ENCODE measurements at places on chromosomes 6 and 20.

- H3K4me1 ChIP-seq = peaks cover 16% of the 10 kb centered on the region
- no peaks in the 10 kb centered on the region for H3K27me3 ChIP-seq
- H3K4me3 ChIP-seq = no peak overlapping the region
Observed at GRCh38 chr6:118775381-118775780, 118.6 kb upstream of the ASF1A start.

DNA sequence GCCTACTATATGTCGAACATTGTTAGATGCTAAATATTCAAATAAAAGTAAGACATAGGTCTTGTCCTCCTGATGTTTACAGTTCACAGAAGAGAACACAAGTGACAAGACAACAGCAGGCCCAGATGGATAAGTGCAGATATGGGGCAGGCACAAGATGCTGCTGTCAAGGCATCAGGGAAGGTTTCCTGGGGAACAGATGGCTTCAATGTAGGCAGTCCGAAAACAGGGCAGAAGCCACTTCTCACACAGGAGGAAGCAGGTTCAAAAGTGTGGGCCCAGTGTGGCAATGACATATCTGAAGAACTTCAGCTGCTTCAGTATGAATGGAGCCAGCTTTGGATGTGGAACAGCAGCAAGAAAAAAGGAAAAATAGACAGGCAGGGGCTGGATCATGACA, 32.5 kb downstream of the HLA-DPB1 start:
- H3K4me1 ChIP-seq = peaks cover 8% of the 10 kb centered on the region
- H3K27ac ChIP-seq = no peak overlapping the region
- H3K27me3 ChIP-seq = peaks cover 68% of the 10 kb centered on the region
- no peak for DNase-seq

DNA sequence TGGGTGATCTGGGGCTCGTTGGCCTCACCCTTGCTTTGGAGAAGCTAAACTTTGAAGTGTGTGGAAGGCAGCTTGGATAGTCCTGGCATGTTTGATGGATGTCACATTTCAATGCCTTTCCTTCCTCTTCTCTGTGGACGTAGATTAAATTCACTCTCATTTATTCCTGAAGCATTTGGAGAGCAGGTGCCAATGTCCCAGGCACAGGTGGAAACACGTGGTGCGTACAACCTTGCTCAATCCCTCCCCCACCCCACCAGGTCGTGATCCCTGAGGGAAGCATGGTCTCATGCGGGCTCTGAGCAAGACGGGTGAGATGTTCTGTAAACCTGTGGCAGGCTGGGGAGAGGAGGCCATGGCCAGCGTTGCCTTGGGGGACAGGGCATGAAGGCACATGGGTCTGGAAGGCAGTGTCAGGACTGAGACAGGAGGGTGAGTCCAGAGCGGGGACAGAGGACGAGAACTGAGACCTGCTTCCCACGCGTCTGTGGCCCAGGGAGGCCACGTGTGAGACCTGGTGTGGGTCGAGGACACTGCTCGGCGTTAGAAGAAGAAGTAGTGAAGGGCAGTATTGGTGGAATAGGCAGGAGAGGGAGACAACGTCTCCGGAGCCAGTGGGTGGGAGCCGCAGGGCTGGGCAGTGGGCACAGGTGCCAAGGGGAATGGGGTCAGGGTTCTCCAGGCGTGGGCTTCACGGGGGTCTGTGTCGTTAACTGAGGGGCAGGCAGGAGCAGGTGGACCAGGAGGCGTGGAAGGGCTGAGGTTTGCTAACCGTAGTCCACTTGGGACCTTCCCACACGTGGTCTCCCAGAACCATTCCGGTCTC, 34.4 kb downstream of the SMOC2 start:
- H3K4me3 ChIP-seq = no peak overlapping the region
- H3K36me3 ChIP-seq = no peaks in the 10 kb centered on the region
- H3K4me1 ChIP-seq = no peaks in the 10 kb centered on the region
- H3K27ac ChIP-seq = no peak overlapping the region
- H3K27me3 ChIP-seq = peaks cover 20% of the 10 kb centered on the region

DNA sequence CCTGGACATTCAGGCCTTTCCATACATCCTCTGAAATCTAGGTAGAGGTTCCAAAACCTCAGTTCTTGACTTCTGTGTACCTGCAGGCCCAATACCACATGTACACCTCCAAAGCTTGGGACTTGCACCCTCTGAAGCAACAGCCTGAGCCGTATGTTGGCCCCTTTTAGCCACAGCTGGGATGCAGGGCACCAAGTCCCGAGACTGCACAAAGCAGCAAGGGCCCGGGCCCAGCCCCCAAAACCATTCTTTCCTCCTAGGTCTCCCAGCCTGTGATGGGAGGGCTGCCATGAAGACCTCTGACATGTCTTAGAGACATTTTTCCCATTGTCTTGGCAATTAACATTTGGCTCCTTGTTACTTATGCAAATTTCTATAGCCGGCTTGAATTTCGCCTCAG, 107.4 kb upstream of the FRMD1 start:
- no peak for DNase-seq
- peaks cover 30% of the 10 kb centered on the region for H3K27me3 ChIP-seq
- H3K36me3 ChIP-seq = no peaks in the 10 kb centered on the region
- no peak overlapping the region for H3K27ac ChIP-seq

GRCh38 chr6:12371151-12371550, 81.0 kb downstream of the EDN1 start:
- no peak for DNase-seq
- H3K27ac ChIP-seq = no peak overlapping the region
- H3K4me3 ChIP-seq = no peak overlapping the region
- H3K36me3 ChIP-seq = no peaks in the 10 kb centered on the region
- peaks cover under 1% of the 10 kb centered on the region for H3K27me3 ChIP-seq
- H3K4me1 ChIP-seq = no peaks in the 10 kb centered on the region

- no peaks in the 10 kb centered on the region for H3K4me1 ChIP-seq
- no peaks in the 10 kb centered on the region for H3K27me3 ChIP-seq
- H3K4me3 ChIP-seq = no peak overlapping the region
- no peak for DNase-seq
- no peak overlapping the region for H3K27ac ChIP-seq
- H3K36me3 ChIP-seq = no peaks in the 10 kb centered on the region
Observed at GRCh38 chr6:81933608-81934051, 181.1 kb upstream of the TENT5A start.

DNA sequence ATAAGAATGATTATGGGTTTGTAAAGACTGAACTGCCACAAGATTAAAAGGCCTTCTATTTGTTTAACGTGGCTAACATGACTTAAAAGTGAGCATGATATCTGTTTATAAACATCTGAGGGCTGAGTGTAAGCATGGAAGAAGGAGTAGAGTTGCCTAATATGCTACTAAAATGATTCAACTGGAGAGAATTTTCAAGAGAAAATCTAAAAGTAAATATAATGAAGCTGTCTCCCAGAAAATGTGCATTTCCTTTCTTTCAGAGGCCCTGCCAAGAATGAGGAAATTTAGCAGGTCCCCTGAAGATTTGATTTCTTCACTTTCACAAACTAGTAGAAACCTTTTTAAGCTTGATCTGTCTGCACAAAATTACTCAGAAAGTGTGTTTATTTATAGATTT, 4.2 kb upstream of the EYA4 start:
- H3K27ac ChIP-seq = no peak overlapping the region
- H3K36me3 ChIP-seq = no peaks in the 10 kb centered on the region
- no peak for DNase-seq
- no peaks in the 10 kb centered on the region for H3K4me1 ChIP-seq
- H3K27me3 ChIP-seq = peaks cover 21% of the 10 kb centered on the region
- no peak overlapping the region for H3K4me3 ChIP-seq

GRCh38 chr6:53197553-53197952, 48.9 kb upstream of the GCM1 start:
- H3K36me3 ChIP-seq = no peaks in the 10 kb centered on the region
- H3K4me3 ChIP-seq = no peak overlapping the region
- DNase-seq = no peak
- H3K27me3 ChIP-seq = no peaks in the 10 kb centered on the region
- peaks cover 8% of the 10 kb centered on the region for H3K4me1 ChIP-seq

DNA sequence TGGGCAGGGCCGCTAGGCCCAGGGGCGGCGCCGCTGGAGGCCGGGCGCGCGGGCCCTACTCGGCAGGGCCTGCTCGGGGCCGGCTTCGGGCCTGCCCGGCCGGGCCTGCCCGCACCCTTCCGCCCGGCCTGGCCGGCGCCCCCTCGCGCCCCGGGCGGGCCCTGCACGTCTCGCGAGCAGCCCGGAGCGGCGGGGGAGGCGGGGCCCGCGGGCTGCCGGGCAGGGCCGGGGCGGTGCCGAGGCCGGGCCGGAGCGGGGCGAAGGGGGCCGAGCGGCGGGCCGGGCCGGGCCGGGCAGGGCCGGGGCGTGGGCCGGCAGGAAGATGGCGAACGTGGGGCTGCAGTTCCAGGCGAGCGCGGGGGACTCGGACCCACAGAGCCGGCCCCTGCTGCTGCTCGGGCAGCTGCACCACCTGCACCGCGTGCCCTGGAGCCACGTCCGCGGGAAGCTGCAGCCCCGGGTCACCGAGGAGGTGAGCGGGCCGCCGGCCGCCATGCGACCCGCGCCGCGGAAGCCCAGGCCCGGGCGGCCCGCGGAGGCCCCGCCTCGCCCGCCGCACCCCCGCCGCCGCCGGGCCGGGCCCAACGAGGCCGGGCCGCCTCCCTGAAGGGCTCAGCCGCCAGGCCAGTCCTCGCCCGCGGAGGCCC, at the start of gene NPEPL1:
NPEPL1 (plus strand) TSS at position 222 of the 647 bp plus-strand sequence; CDS start at position 323, 101 bp downstream.
- H3K27me3 ChIP-seq = no peaks in the 10 kb centered on the region
- peak; percentile 70 for DNase-seq
- H3K4me1 ChIP-seq = peaks cover 17% of the 10 kb centered on the region

Data from T-helper 17 cell (primary cell).